Activated CD4-positive, alpha-beta T cell treated with anti-CD3 and anti-CD28 coated beads, Interleukin-10, Interleukin-2, amounts not matched to agents 100 ng/mL and 50 ng/mL, durations not matched to agents 16 hours and 8 hours (primary cell): ENCODE measurements at places on chromosomes 16 and 17.

GRCh38 chr17:57315061-57316015, 59.0 kb downstream of the MSI2 start:
- no peak for DNase-seq

GRCh38 chr16:86030116-86030515, 131.2 kb downstream of the IRF8 start:
- no peak for DNase-seq

- DNase-seq, result no peak
Observed at GRCh38 chr17:351449-351738, 1.2 kb downstream of the RPH3AL start.

- DNase-seq, result peak; percentile 40
Observed at GRCh38 chr16:17342031-17342430, 128.7 kb downstream of the XYLT1 start.

DNA sequence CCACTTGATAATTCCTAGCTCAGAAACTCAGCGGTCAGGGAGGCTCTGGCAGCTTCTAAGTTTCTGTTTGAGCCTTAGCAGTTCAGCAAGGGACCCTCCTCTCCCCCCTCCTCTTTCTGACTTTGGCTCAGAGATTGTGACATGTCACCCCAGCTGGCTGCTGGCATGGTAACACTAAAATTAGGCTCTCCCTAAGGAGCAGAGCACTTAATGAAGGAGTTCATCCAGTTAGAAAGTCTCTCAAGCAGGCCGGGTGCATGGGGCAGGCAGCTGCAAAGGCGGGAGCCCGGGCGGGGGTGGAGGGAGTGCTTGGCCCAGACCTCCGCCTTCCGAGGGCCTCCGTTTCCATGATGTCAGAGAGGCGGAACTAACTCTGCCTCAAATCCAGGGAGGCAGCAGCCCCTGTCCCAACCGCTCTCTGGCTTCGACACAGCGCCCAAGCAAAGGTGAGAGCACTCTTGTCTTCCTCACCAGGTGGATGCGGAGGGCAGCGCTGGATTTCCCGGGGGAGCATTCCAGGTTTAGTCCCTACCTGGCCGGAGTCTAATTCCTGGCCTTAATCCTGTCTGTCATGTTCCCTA, 128.0 kb upstream of the PLCG2 start:
- no peak for DNase-seq

GRCh38 chr16:74372953-74373846, 2.9 kb upstream of the NPIPB15 start:
- DNase-seq, result no peak

GRCh38 chr17:65797809-65798208, 236.4 kb upstream of the AXIN2 start:
- DNase-seq, result no peak

DNA sequence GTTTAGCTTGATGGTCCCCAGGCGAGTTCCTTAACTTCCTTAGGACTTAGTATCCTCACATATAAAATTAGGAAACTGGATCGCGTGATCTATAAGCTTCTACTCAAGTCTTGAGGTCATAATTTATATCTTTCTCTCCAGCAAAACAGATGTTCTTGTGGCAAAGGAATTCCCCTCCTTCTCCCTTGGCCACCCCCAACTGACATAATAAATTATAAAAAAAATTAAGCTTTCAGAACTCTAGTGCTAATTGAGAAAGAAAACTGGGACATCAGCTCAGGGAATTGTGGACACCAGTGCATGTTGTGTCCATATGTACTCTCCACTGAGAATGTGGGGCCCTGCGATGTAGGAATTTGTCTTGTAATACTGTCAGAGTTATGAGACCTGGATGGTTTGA, 13.5 kb downstream of the GNAO1 start:
- no peak for DNase-seq

DNA sequence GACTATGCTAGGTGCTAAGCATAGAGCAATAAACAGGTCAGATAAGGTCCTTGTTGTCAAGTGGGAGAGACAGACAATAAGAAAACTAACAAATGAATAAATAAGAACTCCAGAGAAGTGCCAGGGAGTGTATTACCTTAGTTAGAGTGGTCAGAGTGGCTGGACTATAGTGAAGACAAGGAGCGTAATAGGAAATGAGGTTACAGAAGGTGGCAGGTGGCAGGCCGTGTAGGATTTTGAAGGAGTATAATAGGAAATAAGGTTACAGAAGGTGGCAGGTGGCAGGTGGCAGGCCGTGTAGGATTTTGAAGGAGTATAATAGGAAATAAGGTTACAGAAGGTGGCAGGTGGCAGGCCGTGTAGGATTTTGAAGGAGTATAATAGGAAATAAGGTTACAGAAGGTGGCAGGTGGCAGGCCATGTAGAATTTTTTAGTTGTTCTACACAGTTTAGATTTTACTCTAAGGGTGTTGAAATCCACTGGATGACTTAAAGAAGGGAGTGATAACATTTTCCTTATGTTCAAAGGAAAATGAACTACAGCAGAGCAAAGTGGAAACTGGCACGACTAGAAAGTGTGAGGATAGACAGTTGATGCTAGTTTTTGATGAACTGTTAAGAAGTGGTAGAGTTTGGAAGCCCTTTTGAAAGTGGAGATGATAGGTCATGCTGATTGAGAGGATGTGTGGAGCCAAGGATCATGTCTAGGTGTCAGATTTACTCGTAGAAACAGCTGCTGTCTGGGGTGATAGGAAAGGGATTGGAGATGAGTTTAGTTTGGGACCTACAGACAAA, 3.6 kb upstream of the KRTAP3-1 start:
- DNase-seq, result no peak

DNA sequence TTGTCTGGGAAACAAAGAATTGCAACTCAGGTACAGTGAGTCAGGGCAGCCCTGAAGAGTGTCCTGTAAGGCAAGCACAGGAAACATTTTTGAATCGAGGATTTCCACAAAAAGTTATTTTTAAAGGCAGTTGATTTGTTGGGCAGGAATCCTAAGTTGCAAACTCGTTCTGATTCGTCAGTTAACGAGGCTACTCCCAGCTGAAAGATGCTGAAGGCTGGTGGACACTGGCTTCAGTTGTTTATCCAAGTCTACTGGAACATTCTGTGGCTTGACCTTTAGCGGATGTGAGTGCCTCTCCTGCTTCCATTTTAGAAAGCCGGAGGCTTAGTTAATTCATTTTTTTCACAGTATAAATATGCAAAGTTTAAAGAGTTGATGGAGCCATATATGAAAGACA, 84.2 kb downstream of the KCNJ12 start:
- no peak for DNase-seq

DNA sequence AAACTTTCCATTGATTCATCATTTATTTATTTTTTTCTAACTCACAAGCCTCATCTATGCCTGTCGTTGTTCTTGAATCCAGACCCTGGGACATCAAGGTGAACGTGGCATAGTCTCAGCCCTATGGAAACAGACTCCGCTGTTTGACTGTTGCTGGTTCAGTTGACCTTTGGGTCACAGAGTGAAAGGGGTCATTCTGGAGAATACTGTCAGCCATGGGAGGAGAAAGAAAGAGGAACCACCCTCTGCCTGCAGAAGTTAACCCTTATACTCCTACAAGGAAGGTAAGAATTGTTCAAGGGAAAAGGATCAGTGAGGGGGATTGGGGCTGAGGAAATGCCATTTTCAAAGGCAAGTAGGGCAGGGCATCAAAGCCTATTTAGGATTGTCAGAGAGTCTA, 387.6 kb upstream of the MAF start:
- DNase-seq, result no peak
